ENCODE measurements at places on chromosomes 2 and 18.

GRCh38 chr2:164535280-164536025 is 85.8 kb downstream of the GRB14 start:
- no peak for DNase-seq

DNA sequence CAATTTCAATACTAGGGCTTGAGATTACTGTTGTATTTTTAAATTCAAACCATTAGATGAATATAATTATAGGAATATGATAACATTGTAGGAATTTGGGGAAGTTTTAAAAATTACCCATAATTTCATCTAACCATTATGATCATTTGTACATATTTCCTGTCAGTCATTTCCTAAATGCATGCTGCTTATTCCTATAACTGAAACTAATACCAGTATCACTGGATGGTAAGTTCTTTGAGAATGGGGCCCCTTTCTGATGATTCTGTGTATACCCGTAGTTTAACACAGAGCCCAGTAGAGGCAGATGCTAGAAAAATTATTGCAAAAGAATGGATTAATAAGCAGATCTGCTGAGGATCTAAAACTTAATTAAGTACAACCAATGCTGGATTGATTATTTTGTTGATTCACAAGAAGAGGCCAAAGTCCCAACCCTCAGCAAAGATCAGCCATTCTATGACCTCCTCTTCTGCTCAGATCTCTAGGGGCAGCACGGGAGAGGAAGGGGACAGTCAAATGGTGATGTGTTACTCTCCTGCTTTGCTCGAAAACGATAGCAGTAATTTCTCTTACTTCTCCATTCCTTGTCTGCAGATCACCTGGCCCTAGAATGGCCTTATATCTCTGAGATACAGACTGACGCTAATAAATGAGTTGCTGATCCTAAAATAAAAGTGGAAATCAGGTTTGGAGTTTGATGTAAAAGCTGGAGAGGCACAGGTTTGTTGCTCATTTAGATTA is 69.5 kb upstream of the PELI1 start:
- DNase-seq = no peak

DNA sequence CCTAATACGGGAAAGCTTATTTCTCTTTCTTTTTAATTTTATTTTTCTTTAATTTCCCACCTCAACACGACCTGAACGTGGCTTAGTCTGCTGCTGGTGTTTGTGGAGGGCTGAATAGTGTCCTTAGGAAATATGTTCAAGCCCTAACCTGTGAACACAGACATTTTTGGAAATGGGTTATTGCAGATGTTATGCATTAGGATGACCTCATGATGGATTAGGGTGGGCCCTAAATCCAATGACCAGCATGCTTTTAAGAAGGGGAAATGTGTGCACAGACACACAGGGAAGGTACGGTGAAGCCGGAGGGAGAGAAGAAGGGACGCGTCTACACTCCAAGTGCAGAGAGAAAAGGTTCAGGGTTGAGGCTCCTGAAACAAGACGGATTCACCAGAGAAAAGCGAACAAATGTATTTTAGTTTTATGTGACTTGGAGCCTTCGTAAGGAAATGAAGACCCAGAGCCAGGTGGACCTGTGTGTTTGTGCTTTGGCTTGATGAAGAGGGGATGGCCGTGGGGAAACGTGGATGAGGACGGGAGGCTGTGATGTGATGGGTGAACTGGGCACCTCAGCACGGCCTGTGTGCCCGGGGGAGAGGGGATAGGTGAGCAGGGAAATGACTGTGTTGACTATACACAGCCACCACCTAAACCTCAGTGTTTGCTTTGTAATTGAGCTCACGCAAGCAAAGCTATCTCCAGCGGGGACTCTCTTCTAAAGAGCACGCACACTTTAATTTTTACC is 37.5 kb downstream of the RTP5 start:
- DNase-seq = peak; percentile 72

GRCh38 chr2:27369471-27370025 is 590 bp downstream of the EIF2B4 start:
- DNase-seq = peak; percentile 69

DNA sequence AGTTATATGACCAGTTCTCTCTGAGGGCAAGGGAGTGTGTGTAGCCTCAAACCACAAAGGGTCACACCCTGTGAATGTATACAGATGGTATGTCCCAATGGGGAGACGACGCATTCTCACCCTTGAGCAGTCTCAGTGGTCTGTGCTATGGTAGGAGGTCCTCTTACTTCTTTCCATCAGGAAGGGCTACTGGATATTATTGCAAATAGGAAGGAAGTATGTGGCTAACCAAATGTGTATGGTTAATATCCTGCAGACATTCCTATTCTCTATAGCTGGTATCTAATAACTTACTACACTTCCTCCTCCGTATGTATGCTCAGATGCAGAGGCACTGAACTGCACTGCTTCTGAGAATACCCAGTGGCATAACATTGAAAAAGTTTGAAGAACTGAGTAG is 306.7 kb upstream of the CCDC68 start:
- DNase-seq = no peak

GRCh38 chr2:188522517-188522916 is 230.8 kb downstream of the GULP1 start:
- DNase-seq = peak; percentile 49

DNA sequence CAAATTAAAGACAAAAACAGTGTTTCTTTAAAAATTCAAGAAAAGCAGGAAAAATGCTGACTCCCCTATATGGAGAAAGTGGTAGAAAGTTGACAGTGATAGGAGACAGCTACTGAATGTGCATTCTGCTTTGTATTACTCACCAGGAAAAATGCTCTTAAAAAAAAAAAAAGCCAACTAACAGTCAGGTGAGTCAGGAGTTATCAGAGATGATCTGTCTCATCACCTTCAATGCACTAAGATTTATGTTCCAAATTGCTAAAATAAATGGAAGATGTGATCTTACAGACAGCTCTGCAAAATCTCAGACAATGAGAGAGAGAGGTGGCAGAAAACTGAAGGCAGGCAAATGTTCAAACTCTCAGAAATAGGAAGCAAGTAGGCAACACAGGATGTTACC is 47.6 kb upstream of the ZNF521 start:
- DNase-seq = no peak

- DNase-seq = no peak
Observed at GRCh38 chr2:20172273-20173055, 52.5 kb downstream of the SDC1 start.

DNA sequence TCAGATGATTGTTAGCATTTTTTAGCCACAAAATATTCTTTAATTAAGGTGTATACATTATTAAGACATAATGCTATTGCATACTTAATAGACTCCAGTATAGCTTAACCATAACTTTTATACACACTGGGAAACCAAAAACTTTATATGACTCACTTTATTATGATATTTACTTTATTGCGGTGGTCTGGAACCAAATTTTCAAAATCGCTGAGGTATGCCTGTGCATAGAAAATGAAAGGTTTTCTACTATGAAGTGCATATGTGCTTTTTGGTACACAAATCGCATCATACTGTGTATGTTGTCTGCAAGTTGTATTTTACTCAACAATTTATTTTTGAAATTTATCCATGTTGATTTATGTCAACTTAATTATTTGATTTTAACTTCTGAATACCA is 875.1 kb downstream of the SLC4A3 start:
- no peak for DNase-seq

All from muscle of leg (tissue), 16 donors.